H1 (cell line): ENCODE measurements at places on chromosomes 13 and 19.

GRCh38 chr19:2668175-2668763, 34.2 kb downstream of the GNG7 start:
- no peak for DNase-seq
- no peaks in the 10 kb centered on the region for H3K27me3 ChIP-seq
- H3K4me3 ChIP-seq = no peak overlapping the region
- H3K36me3 ChIP-seq = no peaks in the 10 kb centered on the region
- H3K27ac ChIP-seq = no peak overlapping the region

GRCh38 chr19:7254590-7254989, 39.6 kb downstream of the INSR start:
- no peak for DNase-seq
- no peaks in the 10 kb centered on the region for H3K36me3 ChIP-seq
- H3K27me3 ChIP-seq = no peaks in the 10 kb centered on the region
- no peak overlapping the region for H3K4me3 ChIP-seq
- H3K4me1 ChIP-seq = peaks cover 3% of the 10 kb centered on the region
- H3K27ac ChIP-seq = no peak overlapping the region

DNA sequence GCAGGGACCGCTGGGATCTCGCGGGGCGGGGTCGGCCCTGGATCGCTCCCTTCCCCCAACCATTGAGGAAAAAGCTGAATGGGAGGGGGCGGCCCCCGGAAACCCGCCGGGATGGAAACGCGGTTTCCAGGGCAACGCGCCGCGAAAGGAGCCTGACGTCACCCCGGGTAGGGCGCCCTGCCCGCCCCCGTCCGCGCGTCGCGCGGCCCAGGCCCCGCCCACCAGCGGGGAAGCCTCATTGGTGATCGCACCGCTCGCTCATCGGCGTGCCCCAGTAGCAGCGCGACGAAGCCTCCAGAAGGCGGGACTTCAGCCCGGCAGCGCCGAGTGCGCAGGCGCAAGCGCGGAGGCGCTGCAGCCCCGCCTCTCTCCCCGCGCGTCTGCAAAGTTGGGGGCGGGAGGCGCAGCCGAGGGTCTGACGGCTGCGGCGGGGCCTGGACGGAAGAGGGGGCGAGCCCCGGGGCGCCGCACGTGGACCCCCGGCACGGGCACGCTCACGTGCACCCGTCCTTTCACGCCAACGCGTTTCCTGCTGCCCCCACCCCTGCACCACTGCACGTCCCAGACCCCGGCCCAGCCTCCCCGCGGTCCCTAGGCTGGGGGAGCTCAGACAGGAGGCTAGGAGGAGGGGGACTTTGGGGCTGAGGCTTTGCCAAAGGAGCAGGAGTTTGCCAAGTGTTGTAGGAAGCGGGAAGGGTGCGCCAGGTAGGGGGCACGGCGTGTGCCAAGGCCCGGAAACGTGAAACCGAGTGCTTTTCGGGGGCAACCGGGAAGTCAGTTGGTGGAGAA, 8.2 kb upstream of the CIRBP start:
- H3K36me3 ChIP-seq = peaks cover 10% of the 10 kb centered on the region
- peak overlapping the region; percentile 52 for H3K4me3 ChIP-seq
- H3K27ac ChIP-seq = peak overlapping the region; percentile 72; the same call in 1 of the 2 replicates
- H3K27me3 ChIP-seq = no peaks in the 10 kb centered on the region

DNA sequence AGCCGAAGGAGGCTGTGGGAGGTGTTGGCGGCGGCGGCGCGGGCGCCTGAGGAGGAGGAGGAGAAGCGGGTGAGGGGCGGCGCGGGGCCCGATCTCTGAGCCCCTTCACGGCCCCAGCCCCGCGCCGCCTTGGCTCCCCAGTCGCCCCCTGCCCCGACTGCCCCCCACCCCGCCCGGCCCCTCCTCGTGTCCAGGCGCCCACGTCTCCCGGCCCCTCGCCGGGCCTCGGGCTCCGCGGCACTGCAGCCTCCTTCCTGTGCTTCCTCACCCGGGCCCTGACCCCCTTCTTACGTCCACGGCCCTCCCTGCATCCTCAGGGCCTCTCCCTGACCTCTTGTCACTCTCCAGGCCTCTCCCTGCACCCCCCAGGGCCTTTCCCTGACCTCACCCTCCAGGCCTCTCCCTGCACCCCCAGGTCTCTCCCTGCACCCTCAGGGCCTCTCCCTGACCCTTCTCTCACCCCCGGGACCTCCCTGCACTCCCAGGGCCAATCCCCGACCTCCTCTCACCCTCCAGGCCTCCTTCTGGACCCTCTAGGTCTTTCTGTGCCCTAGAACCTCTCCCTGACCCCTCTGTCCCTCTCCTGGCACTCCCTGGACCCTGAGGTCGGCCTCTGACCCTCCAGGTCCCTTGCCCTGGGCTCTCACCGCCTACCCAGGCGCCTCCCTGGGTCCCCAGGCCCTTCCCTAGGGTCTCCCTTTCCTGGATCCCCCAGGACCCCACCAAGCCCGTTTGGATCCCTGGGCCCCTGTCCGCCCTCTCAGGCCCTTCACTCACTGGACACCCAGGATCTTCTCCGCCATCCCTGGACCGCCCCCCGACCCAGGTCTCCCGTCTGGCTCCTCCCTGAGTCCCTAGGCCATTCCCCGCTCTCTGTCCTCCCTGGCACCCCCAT, 460 bp downstream of the KMT5C start:
- H3K27me3 ChIP-seq = no peaks in the 10 kb centered on the region; the same call in 1 of the 2 replicates
- peak overlapping the region; percentile 84 for H3K4me3 ChIP-seq
- H3K27ac ChIP-seq = peak overlapping the region; percentile 62
- H3K4me1 ChIP-seq = peaks cover 10% of the 10 kb centered on the region
- no peak for DNase-seq
- peaks cover 22% of the 10 kb centered on the region; the same call in 1 of the 2 replicates for H3K36me3 ChIP-seq

- DNase-seq = no peak
- H3K4me1 ChIP-seq = no peaks in the 10 kb centered on the region
- H3K27ac ChIP-seq = no peak overlapping the region
- H3K36me3 ChIP-seq = no peaks in the 10 kb centered on the region
Measured at GRCh38 chr13:42747399-42747873, 33.9 kb upstream of the FAM216B start.

GRCh38 chr19:15108845-15109767, 1.9 kb downstream of the SYDE1 start:
- no peak overlapping the region; the same call in 1 of the 2 replicates for H3K27ac ChIP-seq
- H3K4me3 ChIP-seq = no peak overlapping the region
- DNase-seq = no peak
- H3K27me3 ChIP-seq = no peaks in the 10 kb centered on the region
